ENCODE measurements at places on chromosomes 3 and 15.
A peak's percentile ranks its signal among the peaks of the same experiment; 100 is the strongest.

DNA sequence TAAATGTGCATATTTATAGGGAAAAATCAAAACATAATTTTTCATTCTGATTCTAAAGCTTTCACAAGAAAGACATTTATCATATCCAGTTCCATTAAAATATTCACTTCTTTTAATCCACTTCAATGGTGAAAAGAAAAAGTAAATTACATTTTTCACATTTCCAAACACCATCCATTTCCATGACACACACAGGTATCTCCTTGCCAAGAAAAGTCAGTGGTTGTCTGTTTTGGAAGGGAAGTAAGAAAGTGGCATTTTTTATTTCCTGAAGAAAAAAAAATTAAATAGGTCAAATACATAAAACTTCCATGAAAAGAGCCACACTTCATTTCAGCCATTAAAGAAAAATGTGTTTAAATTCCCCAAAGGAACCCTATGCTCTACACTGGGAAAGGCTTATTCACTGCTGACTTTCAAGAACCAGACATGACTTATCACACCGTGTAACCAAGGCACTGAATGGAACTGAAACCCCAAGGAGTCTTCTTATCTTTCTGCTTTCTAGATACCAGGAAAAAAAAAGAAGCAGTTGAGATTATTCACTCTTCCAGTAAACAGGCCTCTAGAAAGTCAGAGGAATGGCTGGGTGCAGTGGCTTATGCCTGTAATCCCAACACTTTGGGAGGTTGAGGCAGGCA lies 44.5 kb downstream of the OSBPL10 start:
- peak; percentile 16 for DNase-seq

GRCh38 chr3:197125636-197126035 lies 96.0 kb upstream of the MELTF start:
- no peak for DNase-seq

DNA sequence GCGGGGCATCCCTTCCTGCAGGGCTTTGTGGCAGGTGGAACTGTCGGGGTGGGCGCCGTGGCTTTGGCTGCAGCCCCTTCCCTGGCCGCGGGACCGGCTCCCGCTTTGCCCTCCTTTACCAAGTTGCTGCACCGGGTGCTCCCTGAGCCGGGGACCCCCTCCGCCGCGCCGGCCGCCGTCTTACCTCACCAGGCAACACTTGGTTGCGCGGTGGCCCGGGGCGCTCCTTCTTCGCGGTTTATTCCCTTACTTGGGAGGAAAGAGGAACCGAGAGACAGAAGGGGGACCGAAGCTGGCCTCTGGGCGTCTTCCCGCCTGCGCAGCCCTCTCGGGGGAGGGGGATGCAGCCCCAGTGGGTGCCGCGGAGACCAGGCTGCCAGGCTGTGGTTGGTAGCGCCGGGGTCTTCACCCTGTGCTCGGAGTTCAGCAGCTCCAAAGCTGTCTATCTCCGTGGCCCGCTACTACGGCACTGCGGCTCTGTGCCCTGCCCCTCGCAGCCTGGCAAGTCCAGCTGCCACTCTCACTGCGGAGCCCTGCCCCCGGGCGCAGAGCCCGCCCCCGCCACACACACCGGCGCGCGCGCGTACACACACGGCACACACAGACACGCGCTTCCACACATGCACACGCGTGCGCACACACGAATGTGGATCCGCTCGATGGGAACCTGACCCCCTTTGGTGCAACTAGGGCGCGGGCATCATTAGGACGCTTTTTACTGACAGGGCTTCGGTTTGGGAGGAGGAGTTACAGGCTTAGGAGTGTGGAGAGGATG lies at the start of gene DGKG:
Gene DGKG (minus strand): TSS at position 473 of the 775 bp plus-strand sequence. CDS start 41,775 bp downstream, outside the sequence.
- DNase-seq = peak; percentile 64

DNA sequence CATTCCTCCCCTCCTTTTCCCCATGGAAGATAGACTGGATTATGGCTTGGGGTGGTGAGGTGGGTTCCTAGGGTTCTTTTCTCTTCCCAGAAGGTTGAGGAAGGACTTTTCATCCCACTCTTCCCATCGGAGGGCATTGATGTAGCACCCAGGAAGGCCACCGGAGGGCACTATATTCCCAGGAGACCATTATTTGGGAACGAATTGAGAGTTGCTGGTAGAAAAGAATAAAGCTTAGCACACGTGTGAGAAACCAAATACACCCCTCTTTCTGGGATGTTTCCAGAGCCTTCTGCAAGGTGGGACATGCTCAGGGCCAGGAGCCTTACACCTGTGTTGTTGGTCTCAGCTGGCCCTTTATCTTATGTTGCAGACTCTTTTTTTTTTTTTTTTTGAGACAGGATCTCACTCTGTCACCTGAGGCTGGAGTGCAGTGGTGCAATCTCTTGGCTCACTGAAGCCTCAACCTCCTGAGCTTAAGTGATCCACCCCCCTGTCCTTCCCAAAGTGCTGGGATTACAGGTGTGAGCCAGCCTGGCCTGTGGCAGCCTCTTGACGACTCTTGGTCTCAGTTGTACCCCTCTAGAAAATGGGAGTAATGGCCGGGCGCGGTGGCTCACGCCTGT lies 6.3 kb upstream of the CDC25A start:
- peak; percentile 66 for DNase-seq

GRCh38 chr3:32154205-32154579 lies 47.8 kb downstream of the GPD1L start:
- no peak for DNase-seq

DNA sequence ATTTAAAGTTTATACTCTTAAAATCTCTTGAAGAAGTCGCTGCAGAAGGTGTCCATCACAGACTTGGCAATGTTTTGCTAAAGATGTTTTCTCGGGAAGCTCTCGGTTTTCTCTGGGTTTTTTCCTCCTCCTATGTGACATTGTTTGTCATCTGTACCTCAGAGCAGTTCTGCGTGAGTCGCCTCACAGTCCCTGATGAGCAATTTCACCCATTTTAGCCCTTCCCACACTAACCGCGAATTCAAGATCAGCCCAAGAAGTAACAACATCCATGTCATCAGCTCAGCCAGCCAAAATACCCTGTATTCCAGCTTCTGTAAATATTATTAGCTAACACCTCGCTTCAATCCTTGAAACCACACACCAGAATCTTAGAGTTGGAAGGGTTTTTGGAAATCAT lies 224.3 kb upstream of the SETMAR start:
- DNase-seq = no peak

- no peak for DNase-seq
Observed at GRCh38 chr3:141147657-141148056, 84.0 kb upstream of the PXYLP1 start.

DNA sequence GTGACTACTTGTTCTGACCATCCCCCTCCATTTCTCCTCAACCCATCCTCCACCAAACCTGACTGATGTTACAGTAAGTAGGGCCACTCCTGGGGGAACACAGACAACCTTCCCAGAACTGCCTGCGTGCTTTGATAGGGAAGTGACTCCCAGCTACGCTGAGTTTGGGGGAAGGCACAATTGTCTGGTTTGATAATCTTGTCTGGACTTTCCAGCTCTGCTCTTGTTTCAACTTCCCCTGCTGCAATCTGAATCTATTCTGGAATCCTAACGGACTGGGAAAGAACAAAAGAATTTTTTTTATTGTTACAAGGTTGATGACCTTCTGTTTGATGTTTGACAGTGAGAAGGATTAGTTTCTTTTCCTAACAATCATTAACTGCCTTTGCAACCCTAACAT lies 895.6 kb downstream of the ROBO1 start:
- no peak for DNase-seq

GRCh38 chr3:172892158-172892557 lies 141.6 kb downstream of the ECT2 start:
- no peak for DNase-seq

- DNase-seq = peak; percentile 66
Observed at GRCh38 chr15:98139337-98139736, 178.8 kb downstream of the ARRDC4 start.

DNA sequence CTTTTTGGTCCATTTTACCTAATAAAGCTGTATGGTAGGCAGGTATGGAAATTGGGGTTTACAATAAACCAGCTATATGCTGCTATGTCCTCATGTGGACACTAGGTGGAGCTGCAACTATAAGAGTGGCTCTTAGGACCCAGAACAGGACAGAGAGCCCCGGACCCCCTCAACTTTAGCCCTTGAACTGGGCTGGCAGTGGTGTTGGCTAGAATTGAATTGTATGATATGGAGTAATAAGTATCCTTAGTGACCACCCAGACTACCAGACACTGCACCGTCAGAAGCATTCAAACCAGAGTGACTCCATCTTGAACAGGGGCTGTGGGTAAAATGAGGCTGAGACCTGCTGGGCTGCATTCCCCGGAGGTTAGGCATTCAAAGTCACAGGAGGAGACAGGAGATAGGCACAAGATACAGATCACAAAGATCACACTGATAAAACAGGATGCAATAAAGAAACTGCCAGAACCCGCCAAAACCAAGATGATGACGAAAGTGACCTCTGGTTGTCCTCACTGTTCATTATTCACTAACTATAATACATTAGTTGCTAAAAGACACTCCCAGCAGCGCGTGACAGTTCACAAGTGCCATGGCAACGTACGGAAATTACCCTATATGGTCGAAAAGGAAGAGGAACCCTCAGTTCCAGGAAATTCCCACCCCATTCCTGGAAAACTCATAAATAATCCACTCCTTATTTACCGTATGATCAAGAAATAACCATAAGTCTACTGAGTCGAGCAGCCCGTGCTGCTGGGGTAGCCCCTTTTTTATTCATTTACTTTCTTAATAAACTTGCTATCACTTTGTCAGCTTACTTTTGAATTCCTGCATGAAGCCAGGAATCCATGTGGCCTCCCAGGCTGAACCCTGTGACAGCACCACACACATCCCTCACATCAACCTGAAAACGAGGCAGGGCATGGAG lies 68.7 kb upstream of the BLM start:
- peak; percentile 97 for DNase-seq

DNA sequence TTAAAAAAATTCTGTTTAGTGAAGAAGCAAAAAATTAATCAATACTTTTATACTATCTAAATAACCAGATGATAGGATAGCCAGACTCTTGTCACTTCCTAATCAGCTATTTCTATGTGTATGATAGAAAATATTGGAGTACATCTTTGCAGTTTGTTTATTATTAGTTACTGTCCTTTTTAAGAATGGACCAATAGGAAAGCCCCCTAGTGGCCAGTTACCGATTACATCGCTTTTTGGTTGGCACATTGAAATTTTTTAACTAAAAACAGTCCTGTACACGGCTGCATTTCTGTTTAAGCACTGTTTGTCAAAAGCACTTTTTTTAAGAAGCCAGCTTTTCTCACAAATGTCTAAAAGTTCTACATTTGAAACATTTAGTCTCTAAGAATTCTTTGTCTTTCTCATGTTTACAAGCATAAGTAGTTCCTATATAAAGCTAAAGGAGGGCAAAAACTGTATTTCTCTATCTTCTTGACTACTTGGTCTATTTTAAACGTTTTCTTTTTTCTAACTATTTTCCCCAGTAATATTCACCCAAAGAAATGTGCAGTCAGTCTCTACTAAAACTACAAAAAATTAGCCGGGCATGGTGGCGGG lies 253.2 kb upstream of the LRTM1 start:
- peak; percentile 70 for DNase-seq

DNA sequence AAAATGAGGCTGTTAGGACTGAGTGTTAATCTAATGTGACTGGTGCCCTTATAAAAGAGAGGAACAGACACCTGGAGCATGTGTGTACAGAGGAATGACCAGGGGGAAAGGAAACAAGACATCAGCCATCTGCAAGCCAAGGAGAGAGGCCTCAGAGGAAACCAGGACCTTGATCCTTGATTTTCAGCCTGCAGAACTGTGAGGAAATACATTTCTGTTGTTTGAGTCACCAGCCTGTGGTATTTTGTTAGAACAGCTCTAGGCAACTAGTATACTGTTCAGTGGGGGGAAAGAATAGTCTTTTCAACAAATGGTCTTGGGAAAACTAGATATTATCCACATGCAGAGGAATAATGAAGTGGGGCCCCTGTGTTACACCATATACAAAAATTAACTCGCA lies 80.6 kb downstream of the CCR1 start:
- no peak for DNase-seq

DNA sequence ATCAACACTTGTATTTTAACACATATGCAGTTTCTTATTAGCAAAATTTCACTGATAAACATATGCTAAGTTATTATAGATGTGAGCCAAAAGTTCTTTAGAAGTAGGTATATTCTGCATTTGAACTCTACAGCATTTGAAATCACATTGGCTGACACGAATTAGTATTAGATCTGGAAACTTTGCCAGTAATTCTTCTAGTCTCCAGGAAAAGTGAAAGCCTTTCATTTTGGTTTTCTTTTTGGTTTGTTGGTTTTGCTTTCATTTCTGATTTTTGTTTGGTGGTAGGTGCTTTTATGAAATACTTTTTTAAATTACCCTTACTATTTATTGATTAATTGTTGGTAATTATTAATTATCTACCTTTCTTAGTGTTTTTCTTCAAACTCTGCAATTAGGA lies 72.9 kb downstream of the RBMS3 start:
- DNase-seq = no peak

GRCh38 chr15:82549199-82549665 lies 9.0 kb upstream of the RPS17 start:
- DNase-seq = no peak

- no peak for DNase-seq
Observed at GRCh38 chr15:77975332-77976094, 102.0 kb downstream of the TBC1D2B start.

DNA sequence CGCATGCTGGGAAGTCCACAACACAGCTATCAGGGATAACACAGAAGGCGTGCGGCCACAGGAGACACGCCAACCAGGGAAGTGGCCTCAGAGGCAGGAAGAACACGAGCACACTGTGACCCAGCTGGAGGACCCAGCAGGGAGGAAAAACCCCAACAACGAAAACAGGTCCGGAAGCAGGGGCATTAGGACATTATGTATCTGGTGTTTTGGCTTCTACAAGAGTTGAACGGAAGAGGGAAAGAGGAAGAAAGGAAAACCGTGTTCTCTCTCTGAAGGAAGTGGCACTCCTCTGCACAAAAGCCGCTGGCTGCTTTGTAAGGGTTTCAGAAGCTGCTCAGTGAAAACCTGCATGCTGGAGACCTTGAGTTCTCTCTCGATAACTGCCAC lies 61.8 kb downstream of the HACD2 start:
- DNase-seq = peak; percentile 67

DNA sequence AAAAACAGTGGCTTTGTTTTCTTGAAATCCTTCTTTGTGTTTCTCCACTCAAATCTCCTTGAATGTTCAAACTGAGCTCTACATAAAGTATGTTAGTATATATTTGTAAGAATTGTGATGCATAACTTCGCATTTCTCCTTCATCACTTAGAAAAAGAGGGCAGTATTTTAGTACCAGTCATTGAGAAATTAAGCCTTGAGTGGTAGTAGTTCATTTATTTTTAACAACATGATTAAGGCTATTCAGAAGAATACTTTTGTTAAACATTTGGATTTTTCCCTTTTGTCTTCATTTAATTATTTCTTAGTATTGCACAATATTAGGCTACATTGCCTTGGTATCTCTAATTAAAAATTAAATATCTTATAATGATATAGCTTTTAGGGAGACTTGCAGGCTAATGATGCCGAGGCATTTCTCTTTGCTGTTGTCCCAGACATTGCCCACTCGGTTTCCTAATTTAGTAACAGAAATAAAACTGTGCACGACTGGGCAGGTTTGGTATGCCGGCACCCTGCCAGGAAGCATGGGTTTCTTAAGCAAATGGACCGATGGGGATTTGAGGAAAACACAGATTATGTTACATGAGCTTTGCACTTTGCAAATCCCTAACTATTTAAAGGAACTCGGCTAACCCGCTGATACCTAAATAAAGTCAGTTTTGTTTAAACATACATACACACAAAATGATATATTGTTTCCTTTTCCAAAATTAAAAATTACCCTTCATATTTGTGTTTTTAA lies 54.7 kb downstream of the LRRC28 start:
- no peak for DNase-seq

GRCh38 chr15:70806992-70807712 lies 43.8 kb upstream of the UACA start:
- DNase-seq = peak; percentile 68

- peak; percentile 72 for DNase-seq
Observed at GRCh38 chr3:126208606-126209256, 28.3 kb upstream of the ALDH1L1 start.

Measured in hematopoietic multipotent progenitor cell treated with erythropoietin and hydrocortisone succinate and interleukin-3 and kit ligand, for 4 days (in vitro differentiated cells).